ENCODE measurements at places on chromosomes 7 and 10.

- no peak for DNase-seq
These were observed 8.7 kb downstream of the CEP55 start for GRCh38 chr10:93505075-93505474.

DNA sequence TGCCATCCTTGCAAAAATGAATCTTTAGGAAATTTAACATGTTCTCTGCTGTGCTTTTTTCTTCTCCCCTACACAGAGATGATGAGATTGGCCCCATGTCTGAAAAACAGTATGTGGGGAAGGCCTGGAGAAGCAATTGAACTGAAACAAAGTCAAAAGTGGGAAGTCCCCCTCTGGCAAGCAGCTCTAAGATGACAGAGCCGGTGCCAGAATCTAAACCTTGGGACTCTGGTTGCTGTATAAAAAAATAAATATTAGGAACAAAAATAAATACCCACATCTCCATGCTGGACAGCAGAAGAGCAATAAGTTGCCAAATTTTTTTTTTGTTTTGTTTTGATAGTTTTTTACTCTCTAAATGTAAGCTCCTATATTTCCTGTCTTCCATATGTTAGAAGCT, 51.8 kb upstream of the TRIL start:
- no peak for DNase-seq

DNA sequence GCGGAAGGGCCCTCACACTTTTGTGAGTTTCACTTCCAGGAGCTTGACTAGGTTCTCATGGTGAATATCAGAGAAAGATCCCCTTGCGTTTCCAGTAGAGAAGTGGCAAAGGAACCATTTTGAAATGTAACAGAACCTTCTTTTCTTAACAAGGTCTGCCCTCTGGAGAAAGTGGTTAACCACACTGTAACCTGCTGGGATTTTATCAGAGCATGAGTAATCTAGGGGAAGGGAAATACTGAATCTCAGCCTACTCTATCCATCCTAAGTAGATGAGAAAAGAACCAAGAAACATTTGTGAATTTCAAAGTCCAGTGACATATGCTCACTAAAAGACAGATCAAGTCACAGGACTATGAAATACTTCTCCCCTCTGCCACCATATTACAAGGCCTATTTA, 235.5 kb downstream of the ZEB1 start:
- no peak for DNase-seq

DNA sequence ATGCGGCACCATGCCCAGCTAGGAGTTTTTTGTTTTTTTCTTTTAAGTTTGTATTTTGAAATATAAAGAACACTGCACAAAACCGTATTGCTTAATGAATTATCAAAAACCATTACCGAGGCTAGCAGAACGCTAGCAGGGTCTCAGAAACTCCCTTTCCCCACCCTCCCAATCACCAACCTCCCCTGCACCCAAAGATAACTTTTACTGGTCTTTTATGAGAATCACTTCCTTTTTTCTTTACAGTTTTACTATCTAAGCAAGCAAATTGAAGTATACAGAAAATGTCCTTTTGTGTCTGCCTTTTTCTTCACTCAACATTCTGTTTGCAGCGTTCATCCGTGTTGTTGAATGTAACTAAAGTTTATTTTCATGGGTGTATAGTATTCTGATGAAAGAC, 13.4 kb downstream of the HIP1 start:
- DNase-seq: no peak

DNA sequence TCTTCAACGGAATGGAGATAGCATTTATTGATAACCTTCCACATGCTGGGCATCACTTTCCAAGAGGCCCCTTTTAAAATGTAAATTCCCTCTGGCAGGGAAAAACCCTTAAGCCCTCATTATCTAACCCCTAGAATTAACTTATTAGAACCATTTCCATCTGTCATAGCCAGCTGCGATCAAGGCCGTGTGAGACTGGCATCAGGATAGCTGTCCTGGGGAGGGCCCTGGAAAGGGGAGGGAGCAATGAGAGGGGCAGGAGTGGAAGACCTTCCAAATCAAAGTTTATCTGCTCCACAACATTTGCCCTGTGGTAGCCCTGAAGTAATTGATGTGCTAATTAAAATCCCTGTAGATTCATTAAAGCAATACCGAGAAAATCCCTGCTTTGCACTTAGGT, 45.0 kb upstream of the JAZF1 start:
- DNase-seq: no peak

DNA sequence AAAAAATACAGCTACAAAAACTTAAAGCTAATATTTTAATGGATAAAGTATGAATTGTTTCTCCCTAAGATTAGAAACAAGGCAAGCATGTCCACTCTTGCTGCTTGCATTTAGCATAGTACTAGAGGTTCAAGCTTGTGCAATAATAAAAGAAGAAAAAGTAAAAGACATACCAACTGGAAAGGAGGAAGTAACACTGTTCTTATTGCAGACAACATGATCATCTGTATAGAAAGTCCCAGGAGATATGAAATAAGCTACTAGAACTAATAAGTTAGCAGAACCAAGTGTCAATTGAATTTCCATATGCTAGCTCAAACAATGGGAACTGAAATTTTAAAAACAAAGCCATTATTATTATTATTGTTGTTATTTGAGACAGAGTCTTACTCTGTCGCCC, 20.0 kb upstream of the RABGEF1 start:
- no peak for DNase-seq

DNA sequence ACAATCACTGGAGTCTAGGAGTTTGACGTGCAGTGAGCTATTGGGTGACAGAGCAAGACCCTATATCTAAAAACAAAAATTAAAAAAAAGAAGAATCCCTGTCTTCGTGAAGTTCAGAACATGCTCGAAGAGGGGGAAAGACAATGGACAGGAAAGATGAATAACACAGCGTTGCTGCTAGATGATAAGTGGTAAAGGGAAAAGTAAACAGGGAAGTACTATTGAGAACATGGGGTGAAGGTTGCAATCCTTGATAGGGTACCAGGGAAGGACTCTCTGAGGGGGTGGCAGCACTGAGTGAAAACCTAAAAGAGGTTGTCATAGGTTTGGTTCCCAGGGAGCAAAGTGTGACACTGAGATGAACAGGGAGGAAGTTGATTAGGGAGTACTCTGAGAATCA, 2.8 kb upstream of the ABRAXAS2 start:
- DNase-seq: no peak

GRCh38 chr7:123748734-123749536, at the start of gene WASL:
TSS of gene WASL (minus strand) at chr7:123749003. CDS start at chr7:123748734, 269 bp downstream.
- peak; percentile 73 for DNase-seq
